Central memory CD8-positive, alpha-beta T cell (primary cell): ENCODE measurements at places on chromosomes 1 and 21.

DNA sequence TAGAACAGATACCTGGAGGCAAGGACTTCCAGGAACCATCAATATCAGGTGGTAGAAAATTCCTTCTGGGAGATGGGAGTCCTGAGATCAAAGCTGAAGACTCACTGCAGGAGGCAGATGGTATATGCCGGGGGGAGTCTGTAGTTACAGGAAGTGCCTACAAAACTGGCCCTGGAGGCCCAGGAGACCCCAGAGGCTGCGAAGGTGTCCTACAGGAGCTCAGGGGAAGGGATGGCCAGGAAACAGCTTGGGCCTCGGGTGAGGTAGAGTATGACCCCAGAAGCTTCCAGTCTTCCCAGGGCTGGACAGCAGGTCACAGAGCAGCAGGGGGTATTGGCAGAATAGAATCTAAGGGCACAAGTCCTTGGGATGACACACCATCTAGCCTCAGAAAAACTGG lies 16.4 kb downstream of the IGFN1 start:
- peaks cover 64% of the 10 kb centered on the region for H3K27me3 ChIP-seq
- H3K27ac ChIP-seq: no peak overlapping the region
- no peaks in the 10 kb centered on the region for H3K36me3 ChIP-seq
- no peak for DNase-seq
- no peaks in the 10 kb centered on the region for H3K4me1 ChIP-seq
- no peak overlapping the region for H3K4me3 ChIP-seq

GRCh38 chr1:168362991-168363390 lies 82.3 kb downstream of the TBX19 start:
- peak overlapping the region; percentile 70 for H3K4me3 ChIP-seq
- no peak for DNase-seq
- no peaks in the 10 kb centered on the region for H3K36me3 ChIP-seq
- peaks cover 51% of the 10 kb centered on the region for H3K4me1 ChIP-seq
- H3K27me3 ChIP-seq: no peaks in the 10 kb centered on the region

DNA sequence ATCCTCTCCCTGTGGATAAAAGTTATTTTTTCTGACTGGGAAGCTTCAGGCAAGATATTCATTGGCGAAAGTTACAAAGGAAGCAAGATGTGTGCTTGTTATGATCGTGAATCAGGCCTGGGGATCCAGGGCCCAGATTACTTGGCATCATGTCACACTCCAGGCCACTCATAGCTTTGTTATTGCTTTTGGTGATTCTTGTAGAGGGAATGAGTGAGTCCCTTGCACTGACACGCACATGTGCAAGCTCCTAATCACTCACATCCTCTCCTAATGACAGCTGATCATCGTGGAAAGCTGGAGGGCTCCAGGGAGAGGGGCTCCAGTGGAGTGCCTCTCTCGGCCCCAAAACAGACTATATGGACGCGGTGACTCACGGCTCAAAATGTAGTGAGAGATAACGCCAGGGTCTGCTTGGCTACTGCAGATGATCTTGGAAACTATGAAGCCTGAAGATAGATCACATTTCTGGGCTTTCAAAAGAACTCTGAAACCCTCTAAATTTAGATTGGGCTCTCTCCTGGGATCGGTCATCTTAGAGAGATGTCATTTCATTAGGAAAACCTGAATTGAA lies 481.1 kb upstream of the USP24 start:
- peaks cover 27% of the 10 kb centered on the region for H3K27me3 ChIP-seq
- DNase-seq: no peak
- no peak overlapping the region for H3K4me3 ChIP-seq
- no peak overlapping the region for H3K27ac ChIP-seq
- H3K36me3 ChIP-seq: no peaks in the 10 kb centered on the region

- peaks cover 10% of the 10 kb centered on the region for H3K4me1 ChIP-seq
- no peaks in the 10 kb centered on the region for H3K36me3 ChIP-seq
- H3K4me3 ChIP-seq: no peak overlapping the region
These were observed 14.7 kb upstream of the KCNJ15 start for GRCh38 chr21:38242061-38242460.

GRCh38 chr1:155009221-155009711 lies 6.7 kb downstream of the ZBTB7B start:
- peaks cover 2% of the 10 kb centered on the region for H3K36me3 ChIP-seq
- H3K27ac ChIP-seq: peak overlapping the region; percentile 60
- DNase-seq: no peak
- H3K4me3 ChIP-seq: peak overlapping the region; percentile 54
- peaks cover 74% of the 10 kb centered on the region for H3K4me1 ChIP-seq

- peaks cover 62% of the 10 kb centered on the region for H3K4me1 ChIP-seq
- H3K27me3 ChIP-seq: no peaks in the 10 kb centered on the region
- H3K36me3 ChIP-seq: peaks cover 2% of the 10 kb centered on the region
- DNase-seq: no peak
These were observed 124.0 kb downstream of the DMRTB1 start for GRCh38 chr1:53583021-53583867.

DNA sequence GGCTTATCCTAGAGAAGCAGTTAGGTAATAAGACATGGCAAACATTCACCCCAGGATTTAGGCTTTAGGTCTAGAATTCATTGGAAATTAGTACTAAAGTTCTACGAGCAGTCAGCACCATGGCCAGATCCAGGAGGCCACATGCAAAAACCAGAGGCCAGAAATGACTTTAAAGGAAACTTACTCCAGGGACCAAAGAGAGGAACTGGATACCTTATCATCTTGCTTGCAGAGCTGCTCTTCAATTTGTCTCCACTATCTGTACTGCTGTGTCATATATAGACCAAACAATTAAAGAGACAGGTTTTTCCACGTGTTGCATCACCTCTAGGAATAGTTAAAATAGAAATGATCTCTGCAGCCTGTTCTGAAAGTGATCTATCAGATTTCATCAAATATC lies 127.8 kb downstream of the LMX1A start:
- H3K36me3 ChIP-seq: no peaks in the 10 kb centered on the region
- no peak overlapping the region for H3K27ac ChIP-seq
- peaks cover 29% of the 10 kb centered on the region for H3K27me3 ChIP-seq
- no peaks in the 10 kb centered on the region for H3K4me1 ChIP-seq
- DNase-seq: no peak

GRCh38 chr1:100265562-100265930 lies 470 bp upstream of the RTCA start:
- H3K4me1 ChIP-seq: peaks cover 46% of the 10 kb centered on the region
- H3K27me3 ChIP-seq: no peaks in the 10 kb centered on the region
- H3K27ac ChIP-seq: peak overlapping the region; percentile 99
- DNase-seq: no peak

GRCh38 chr1:62058956-62059355 lies 135.7 kb upstream of the L1TD1 start:
- H3K4me3 ChIP-seq: no peak overlapping the region
- H3K27me3 ChIP-seq: no peaks in the 10 kb centered on the region
- no peak for DNase-seq
- peaks cover 8% of the 10 kb centered on the region for H3K36me3 ChIP-seq
- H3K4me1 ChIP-seq: no peaks in the 10 kb centered on the region
- H3K27ac ChIP-seq: no peak overlapping the region

DNA sequence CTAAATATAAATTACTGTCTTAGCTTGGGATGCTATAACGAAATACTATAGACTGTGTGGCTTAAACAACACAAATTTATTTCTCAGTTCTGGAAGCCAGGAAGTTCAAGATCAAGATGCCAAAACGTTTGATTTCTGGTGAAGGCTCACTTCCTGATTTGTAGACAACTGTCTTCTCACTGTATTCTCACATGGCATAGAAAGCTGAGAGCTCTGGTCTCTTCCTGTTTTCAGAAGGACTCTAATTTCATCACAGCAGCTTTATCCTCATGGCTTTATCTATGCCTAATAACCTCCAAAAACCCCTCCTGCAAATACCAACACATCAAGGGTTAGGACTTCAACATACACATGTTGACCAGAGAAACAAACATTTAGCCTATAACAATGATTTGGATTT lies 1795.5 kb downstream of the MRPL39 start:
- no peak overlapping the region for H3K27ac ChIP-seq
- no peaks in the 10 kb centered on the region for H3K4me1 ChIP-seq
- H3K27me3 ChIP-seq: no peaks in the 10 kb centered on the region
- no peaks in the 10 kb centered on the region for H3K36me3 ChIP-seq

DNA sequence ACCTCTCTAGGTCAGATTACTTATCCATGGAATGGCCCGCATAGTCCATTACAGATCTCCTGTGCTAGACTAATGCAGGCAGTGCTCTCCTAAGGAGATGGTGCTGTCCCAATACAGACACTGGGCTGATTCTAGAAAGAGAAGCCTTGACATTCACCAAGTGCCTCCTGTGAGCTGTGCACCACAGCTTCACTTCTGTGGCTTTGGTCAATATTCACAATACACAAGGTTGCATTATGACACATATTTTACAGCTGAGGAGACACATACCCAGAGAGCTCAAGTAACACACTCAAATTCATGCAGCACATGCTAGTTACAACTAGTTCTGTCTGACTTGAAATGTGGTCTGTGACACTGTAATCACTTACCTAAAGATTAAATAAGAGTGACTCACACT lies 59.4 kb upstream of the LRRC8B start:
- H3K27ac ChIP-seq: no peak overlapping the region
- H3K4me1 ChIP-seq: peaks cover 10% of the 10 kb centered on the region
- no peak for DNase-seq

DNA sequence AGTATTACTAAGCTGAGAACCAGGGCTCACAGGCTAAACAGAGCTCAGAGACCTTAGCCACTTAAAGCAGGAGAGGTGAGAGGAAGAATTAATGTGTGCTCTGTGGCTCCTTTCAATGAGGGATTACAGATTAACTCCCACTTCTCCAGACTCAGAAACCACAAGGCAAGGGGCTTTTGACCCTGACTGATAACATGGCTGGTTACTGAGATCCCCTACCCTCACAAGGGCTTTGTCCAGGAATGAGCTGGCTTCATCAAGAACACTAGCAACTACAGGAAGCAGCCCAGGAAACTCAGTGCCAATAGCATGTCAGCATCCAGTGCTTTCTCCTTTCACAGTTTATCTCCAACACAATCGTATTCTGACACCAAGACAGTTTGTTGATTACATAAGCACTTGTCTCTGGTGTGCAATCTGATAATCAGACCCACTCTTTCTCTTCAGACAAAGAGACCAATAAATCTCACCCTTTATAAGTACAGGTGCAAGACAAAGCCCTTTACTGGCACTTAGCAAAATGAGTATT lies 38.8 kb downstream of the ERI3 start:
- no peak for DNase-seq
- no peak overlapping the region for H3K27ac ChIP-seq
- no peak overlapping the region for H3K4me3 ChIP-seq
- H3K27me3 ChIP-seq: no peaks in the 10 kb centered on the region
- peaks cover 20% of the 10 kb centered on the region for H3K4me1 ChIP-seq

GRCh38 chr21:16492356-16492755 lies 762.6 kb downstream of the USP25 start:
- no peak overlapping the region for H3K4me3 ChIP-seq
- no peak overlapping the region for H3K27ac ChIP-seq
- H3K36me3 ChIP-seq: no peaks in the 10 kb centered on the region
- DNase-seq: no peak
- no peaks in the 10 kb centered on the region for H3K27me3 ChIP-seq

GRCh38 chr1:43558346-43558841 lies 27.7 kb downstream of the PTPRF start:
- peaks cover 6% of the 10 kb centered on the region for H3K4me1 ChIP-seq

- H3K27me3 ChIP-seq: no peaks in the 10 kb centered on the region
- no peaks in the 10 kb centered on the region for H3K4me1 ChIP-seq
- no peak overlapping the region for H3K27ac ChIP-seq
- no peak for DNase-seq
- no peak overlapping the region for H3K4me3 ChIP-seq
- H3K36me3 ChIP-seq: no peaks in the 10 kb centered on the region
These were observed 882.9 kb upstream of the ADGRL2 start for GRCh38 chr1:80917826-80918225.

DNA sequence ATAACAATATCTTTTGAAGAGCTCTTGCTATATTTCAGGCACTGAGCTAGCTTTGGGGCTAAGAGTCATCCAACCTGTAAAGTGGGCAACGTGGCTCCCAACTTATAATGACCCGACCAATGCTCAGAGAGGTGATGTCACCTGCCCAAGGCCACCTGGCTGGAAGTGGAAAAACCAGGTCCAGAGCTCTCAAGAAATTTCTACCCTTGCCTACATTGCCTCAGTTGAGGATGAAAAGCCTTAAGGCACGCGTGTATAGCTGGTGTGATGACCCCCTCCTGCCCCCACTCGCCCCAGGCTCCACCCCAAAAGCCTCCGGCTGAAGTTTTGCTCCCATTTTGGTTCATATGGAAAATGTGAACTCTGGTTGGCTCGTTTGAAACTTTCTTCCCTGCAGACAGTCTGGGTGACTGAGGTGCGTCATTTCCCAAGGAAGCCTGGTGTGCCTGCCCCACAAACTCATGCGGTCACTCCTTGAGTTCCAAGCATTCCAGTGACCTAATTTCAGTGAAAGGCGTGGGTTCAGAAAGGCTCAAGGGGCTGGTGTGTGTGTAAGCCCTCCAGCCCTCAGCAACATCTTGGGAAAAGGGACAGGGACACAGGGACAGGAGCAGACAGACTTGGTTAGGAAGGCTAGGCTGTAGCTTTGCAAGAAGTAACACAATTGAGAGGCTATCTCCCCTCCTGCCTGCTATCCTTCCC lies 20.5 kb downstream of the HTR1D start:
- DNase-seq: no peak
- H3K4me1 ChIP-seq: no peaks in the 10 kb centered on the region

DNA sequence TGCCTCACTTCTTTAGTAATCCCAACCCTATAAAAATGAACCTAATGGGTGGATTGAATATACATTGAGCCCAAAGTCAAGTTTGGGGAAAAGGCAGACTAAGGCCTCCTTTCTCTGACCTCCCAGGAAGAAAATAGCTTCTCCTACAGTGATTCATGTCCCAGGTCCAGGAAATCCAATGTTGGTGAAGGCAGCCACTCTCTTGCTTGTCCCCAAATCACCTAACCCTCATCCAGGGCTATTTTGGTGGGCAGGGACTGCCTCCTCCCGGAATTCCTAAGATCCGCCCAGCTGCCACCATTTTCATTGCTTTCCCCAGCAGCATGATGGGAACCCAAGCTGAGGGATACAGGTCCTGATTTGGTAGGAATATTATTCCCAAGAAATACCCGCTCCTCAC lies 8.4 kb downstream of the MYOG start:
- no peak overlapping the region for H3K4me3 ChIP-seq
- peaks cover 6% of the 10 kb centered on the region for H3K4me1 ChIP-seq
- no peak overlapping the region for H3K27ac ChIP-seq
- DNase-seq: no peak

GRCh38 chr21:21109736-21110135 lies 111.5 kb downstream of the NCAM2 start:
- no peak overlapping the region for H3K4me3 ChIP-seq
- no peak for DNase-seq
- H3K27me3 ChIP-seq: no peaks in the 10 kb centered on the region
- H3K36me3 ChIP-seq: no peaks in the 10 kb centered on the region
- no peaks in the 10 kb centered on the region for H3K4me1 ChIP-seq
